Kidney epithelial cell (primary cell): ENCODE measurements at places on chromosomes 12 and 14. TPM values are rescaled to one million over a fixed set of nuclear protein-coding genes. Genes with fewer than 3 reads are reported as not detected.

The TOMM20L gene
- total RNA-seq = not detected in 2 replicates

The NKX2-1 gene
- not detected in 2 replicates for total RNA-seq

The SPTB gene
- total RNA-seq = 0.21 and 0.54 TPM in 2 replicates

The FOXN4 gene
- not detected in 2 replicates for total RNA-seq

The ACOT6 gene
- total RNA-seq = not detected in 2 replicates

The FBXO21 gene
- 72.8 and 82.1 TPM in 2 replicates for total RNA-seq

The HOXC10 gene
- 5.9 and 9.2 TPM in 2 replicates for total RNA-seq

The CISTR gene
- total RNA-seq = not detected in 2 replicates

The MUCL1 gene
- not detected in 2 replicates for total RNA-seq

The SERPINA6 gene
- 0.07 TPM in 1 of 2 replicates, not detected in the other for total RNA-seq

The C14orf180 gene
- total RNA-seq = not detected in 2 replicates

The LRP1-AS gene
- total RNA-seq = not detected in 2 replicates

The SLC2A13 gene
- total RNA-seq = 5.0 and 6.8 TPM in 2 replicates

The NT5DC3 gene
- 14.3 and 17.0 TPM in 2 replicates for total RNA-seq

The NDRG2 gene
- 5.2 and 10.5 TPM in 2 replicates for total RNA-seq

The GLIPR1L1 gene
- not detected in 2 replicates for total RNA-seq

The NR2C1 gene
- 38.9 and 42.7 TPM in 2 replicates for total RNA-seq

The PTGER2 gene
- 0.46 and 1.4 TPM in 2 replicates for total RNA-seq

The DCP1B gene
- total RNA-seq = 22.4 and 22.9 TPM in 2 replicates

The STAB2 gene
- total RNA-seq = not detected in 2 replicates

The TAS2R13 gene
- 0.21 and 0.89 TPM in 2 replicates for total RNA-seq

The KRT83 gene
- not detected in 2 replicates for total RNA-seq

The TIGAR gene
- 17.3 and 18.3 TPM in 2 replicates for total RNA-seq

The SLC4A8 gene
- 1.0 and 1.7 TPM in 2 replicates for total RNA-seq

The C14orf132 gene
- total RNA-seq = 5.6 and 8.4 TPM in 2 replicates
